ENCODE measurements at places on chromosomes 11 and 22.

DNA sequence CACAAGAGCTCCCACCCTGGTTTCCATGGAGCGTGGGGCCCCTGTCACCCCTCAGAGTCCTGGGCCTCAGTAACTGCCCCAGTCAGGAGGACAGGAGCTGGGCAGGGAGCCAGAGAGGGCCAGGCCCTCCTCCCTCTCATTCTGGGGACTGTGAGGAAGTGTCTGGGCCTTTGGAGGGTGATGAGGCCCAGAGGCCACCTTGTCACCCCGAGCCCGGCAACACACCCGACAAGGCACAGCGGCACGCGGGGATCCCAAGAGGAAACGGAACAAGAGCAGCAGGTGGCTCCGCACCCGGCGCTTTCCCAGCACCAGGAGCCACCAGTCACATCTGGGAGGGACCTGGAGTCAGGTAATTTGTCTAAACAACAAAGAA lies 72.1 kb downstream of the CELSR1 start:
- DNase-seq, result no peak

GRCh38 chr22:38075105-38075825 lies 8.7 kb downstream of the SLC16A8 start:
- no peak for DNase-seq

GRCh38 chr22:37022483-37023337 lies 3.2 kb downstream of the MPST start:
- DNase-seq, result no peak

DNA sequence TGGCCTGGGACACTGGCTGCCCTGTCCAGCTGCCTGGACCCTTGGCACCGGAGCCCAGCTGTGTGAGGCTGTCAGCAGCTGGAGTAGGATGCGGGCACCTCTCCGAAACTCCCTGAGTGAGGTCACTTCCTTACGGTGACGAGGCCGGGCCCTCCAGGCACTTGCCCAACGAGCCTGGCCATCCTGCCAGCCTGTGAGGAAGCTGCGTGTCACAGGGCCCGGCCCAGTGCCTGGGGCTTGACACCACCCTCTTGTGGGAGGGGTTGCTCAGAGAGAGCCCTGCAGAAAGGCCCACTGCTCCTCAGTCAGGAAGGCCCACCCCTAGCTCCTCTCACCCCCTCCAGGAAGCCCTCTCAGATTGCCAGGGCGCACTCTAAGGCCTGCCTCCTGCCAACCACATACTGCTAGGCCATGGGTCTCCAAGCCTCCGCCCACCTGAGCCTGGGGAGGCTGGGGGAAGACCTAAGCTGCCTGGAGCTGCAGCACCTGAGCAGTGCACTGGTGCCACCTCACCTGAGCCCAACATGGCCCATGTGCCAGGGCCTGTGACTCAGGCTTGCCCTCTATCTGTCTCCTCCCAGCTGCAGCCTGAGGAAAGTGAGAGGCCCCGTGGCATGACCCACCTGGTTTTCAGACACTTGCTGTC lies 4.3 kb upstream of the PHLDA2 start:
- no peak for DNase-seq

GRCh38 chr11:47489395-47489755 lies 40.4 kb upstream of the RAPSN start:
- no peak for DNase-seq

DNA sequence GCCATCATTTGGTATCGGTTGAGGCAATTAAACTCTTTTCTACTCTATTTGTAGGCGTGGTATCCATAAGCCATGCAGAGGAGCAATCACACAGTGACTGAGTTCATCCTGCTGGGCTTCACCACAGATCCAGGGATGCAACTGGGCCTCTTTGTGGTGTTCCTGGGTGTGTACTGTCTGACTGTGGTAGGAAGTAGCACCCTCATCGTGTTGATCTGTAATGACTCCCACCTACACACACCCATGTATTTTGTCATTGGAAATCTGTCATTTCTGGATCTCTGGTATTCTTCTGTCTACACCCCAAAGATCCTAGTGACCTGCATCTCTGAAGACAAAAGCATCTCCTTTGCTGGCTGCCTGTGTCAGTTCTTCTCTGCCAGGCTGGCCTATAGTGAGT lies 8.4 kb downstream of the OR9G4 start:
- no peak for DNase-seq

DNA sequence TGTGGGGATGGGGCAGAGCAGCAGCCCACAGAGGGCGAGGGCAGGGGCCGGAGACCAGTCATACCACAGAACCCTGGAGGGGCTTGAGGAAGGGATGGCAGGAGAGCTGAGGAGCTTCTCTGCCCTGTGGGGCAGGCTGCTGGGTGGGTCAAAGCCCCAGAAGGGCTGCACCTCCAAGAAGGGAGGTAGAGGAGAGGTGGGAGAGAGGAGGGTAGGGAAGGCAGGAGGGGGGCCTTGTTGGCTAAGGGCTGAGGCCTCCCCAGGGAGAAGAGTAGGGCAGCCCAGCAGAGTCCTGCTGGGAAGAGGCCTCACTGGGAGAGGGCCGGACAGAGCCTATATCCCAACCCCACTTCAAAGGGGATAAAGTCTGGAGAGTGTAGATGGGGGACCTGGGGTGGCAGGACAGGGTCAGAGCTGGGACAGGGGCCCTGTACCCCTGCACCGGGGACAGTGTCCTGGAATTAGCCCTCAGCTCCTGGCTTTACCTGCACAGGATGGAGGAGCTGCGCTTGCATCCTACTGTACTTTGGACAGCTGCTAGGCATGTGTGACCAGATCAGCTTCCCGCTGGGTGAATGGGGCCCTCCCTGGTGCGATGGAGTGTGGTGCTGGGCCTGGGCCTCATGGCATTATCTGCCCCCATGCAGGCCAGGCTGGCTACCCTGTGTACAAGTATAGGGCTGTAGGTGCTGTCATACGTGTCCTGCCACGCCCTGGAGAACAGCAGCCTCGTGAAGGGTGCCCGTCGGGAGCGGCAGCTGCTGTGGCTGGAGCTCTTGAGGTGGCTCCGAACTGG lies 7.3 kb downstream of the DGCR6L start:
- DNase-seq, result no peak

- no peak for DNase-seq
These were observed 91.4 kb downstream of the JRKL start for GRCh38 chr11:96481204-96481603.

- DNase-seq, result no peak
These were observed 52.3 kb upstream of the SCUBE2 start for GRCh38 chr11:9143721-9144120.

- DNase-seq, result no peak
These were observed 5.3 kb upstream of the CD44 start for GRCh38 chr11:35133656-35134055.

DNA sequence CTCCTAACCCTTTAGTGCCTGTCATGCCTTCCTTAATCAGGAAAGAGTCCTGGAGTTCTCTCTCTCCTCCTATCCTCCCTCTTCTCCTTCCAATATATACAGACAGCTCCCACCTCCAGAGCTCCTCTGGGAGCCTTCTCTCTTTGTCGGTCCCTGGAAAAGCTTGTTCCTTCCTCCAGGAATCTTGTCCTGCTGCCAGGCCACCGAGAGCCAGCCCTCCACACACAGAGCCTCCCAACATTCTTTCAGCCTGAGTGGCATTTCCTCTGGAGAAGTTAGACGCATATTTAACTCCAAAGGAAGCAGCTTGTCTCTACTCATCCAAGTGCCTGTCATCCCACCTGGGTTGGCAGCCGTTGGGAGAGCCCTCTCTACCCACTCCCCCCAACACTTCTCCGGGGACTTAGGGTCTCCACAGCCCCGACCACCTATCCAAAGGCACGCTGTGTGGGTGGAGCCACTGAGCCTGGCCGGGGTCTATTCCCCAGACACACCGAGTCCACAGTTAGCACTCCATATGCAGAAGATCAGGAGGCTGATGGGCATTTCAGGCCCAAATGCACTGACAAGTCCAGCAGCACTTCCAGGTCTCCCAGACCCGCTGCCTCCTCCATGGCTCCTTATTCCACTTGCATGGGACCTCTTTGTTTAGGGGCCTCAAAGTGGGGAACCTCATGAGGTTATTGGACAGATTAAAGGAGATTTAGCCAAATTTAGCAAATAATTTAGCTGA lies 31.1 kb downstream of the DKK3 start:
- DNase-seq, result no peak

DNA sequence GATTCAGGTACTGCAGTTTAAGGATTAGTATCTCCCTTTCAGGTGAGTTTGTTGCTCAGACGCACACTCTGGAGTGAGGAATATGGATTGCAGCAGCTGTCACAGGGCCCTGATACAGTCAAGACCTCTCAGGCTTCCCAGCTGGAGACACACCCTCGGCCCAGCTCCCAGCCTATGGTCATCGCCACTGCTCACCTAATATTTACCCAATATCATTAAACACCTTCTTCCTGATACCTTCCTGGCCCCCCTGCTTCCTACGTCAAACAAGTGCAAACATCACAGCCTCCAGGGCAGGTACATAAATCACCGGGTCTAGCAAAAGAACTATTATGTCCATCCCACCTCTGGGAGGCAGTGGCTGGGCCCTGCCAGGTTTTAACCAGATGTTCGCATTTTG lies 213.3 kb downstream of the MN1 start:
- no peak for DNase-seq
